ENCODE measurements at places on chromosomes 11 and 22.
A peak's percentile ranks its signal among the peaks of the same experiment; 100 is the strongest.

- DNase-seq = no peak
Observed at GRCh38 chr22:49152127-49152938, 675.3 kb downstream of the BRD1 start.

GRCh38 chr11:86124251-86125233, 55.7 kb upstream of the PICALM start:
- no peak for DNase-seq

DNA sequence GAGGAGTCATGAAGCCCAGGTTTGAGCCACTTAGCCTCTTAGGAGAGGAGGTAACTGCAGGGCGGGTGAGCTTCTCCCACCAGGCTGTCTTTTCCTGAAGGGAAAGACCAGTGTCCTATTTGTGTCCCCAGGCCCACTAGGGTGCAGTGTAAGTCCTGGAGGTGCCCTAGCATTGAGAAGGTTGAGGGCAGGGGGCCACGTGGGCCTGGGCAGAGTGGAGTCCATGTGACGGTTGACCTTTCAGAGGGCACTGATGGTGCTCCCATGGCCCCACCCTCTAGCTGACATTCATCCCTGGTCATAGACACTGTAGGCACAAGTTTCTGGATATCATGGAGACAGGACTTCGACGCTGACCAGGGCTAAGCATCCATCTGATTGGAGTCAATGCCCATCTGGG, 44.1 kb upstream of the TP53I11 start:
- DNase-seq = no peak

- no peak for DNase-seq
Observed at GRCh38 chr11:46889689-46890475, 28.5 kb downstream of the LRP4 start.

DNA sequence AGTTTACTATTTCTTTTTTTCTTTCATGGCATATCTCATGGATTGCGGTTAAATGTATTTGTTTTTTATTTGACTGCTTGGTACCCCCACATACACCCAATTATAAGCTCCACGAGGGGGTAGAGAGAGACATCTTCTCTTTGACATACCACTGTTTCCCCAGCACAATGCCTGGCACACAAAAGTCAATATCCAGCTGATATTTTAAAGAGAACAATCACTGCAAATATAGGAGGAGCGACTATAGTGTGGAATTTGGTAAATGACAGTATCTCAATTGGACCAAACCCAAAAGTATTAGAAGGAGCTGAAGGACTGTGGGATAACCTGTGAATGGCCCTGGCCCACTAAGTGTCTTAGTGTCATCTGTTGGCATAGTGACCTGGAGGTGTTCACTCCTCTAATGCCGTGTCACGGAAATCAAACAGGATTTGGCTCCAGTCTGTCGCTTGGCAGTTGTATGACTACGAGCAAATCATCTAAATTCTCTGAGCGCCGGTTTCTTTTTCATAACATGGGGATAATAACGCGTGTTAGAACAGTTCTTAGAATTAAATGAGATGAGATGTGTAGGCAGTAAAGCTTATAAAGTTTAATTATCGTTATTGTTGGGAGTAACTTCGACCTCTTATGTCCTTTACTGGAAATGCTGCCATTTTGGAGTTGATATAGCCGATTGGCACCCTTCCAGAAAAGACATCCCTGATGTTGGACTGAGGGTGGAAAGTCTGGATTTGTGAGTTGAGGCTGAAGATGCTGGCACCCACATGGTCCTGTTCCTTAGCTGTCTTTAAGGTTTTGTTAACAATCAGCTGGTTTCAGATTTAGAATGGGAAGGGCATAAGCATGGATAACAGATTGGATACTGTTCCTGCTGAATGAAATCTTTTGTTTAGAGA, 144.5 kb downstream of the DBX1 start:
- no peak for DNase-seq

DNA sequence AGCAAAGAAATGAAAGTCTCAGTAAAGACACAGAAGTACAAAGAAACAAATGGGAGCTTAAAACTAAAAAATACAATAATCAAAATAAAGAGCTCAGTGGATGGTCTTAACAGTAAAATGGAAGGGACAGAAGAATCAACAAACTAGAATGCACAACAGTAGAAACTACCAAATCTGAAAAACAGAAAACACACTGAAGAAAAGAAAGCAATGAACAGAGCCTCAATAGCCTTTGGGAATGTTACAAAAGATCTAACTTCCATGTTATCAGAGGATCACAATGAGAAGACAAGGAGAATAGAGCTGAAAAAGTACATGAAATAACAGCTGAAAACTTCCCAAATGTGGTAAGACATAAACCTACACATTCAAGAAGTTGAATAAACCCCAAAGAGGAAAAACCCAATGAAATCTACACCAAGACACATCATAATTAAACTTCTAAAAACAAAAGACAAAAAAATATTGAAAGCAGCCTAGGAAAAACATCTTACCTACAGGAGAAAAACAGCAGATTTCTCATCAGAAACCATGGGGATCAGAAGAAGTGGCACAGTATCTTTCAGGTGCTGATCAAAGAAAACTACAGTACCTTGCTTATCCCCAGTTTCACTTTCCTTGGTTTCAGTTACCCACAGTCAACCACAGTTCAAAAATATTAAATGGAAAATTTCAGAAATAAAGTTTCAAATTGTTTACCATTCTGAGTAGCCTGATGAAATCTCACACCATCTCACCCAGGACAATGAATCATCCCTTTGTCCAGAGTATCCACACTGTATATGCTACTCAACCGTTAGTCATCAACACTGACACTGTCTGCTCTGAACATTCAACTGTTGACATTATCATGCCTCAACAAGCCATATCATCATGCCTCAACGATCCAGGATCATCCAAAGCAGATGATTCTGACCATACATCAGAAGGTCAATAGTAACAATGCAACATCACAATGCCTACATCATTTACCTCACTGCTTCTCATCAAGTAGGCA, 22.2 kb downstream of the RRAS2 start:
- DNase-seq = no peak

DNA sequence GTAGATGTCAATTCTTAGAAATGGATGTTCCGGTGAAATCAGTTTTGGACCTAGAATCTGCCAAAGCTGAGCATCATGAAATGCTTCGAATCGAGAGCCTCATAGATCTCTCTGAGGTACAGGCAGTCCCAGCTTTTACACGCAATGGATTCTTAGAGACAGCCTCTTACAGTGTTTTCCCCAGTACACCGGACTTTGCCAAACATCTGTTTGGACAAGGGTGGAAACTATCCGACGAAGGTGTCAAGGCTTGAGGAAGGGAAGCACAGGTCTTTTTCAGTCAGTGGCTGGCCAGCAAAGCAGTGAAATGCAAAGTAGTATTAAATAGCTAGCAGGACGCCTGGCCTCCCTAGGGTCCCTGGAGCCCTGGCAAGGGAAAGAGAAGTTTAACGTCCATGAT, 4.9 kb downstream of the GRK3 start:
- DNase-seq = no peak

- no peak for DNase-seq
Observed at GRCh38 chr11:119739021-119739703, 10.2 kb upstream of the NECTIN1 start.

- DNase-seq = no peak
Observed at GRCh38 chr11:116948391-116948790, 111.0 kb upstream of the APOA1 start.

DNA sequence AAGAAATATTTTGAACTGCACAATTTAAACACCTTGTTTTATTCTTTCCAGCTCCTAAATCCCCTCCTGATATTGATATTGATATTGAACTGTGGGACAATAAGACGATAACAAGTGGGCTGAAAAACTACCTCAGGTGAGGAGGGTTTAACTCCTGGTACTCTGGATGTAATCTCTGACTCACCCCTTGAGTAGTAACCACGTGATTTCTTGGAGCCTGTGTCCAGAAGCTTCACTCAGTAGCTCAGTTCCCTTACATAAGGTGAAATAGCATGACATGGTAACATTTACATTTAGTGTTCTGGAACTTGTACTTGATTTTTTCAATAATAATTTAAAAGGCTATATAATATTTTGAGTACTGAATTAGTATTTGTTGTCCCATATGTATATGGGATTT, 168.0 kb downstream of the PGR start:
- DNase-seq = no peak

- no peak for DNase-seq
Observed at GRCh38 chr11:13837286-13837685, 125.2 kb upstream of the SPON1 start.

- peak; percentile 60 for DNase-seq
Observed at GRCh38 chr11:66864924-66865697, 8.2 kb downstream of the LRFN4 start.

- no peak for DNase-seq
Observed at GRCh38 chr11:78869293-78869692, 294.6 kb upstream of the NARS2 start.

DNA sequence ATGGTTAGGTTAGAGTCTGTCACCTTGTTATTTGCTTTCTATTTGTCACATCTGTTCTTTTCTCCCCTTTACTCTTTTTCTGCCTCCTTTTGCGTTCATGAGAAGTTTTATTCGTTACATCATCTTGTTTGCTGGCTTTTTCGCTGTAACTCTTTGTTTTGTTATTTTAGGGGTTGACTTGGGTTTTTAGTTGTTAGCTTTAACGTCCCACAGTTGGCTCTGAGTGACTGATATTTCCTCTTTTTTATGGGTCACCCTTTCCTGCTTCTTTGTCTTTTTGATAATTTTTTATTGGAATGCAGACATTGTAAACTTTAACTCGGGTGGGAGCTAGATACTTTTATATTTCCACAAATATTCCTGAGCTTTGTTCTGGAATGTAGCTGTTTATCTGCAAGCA, 13.3 kb upstream of the TNNT3 start:
- no peak for DNase-seq

DNA sequence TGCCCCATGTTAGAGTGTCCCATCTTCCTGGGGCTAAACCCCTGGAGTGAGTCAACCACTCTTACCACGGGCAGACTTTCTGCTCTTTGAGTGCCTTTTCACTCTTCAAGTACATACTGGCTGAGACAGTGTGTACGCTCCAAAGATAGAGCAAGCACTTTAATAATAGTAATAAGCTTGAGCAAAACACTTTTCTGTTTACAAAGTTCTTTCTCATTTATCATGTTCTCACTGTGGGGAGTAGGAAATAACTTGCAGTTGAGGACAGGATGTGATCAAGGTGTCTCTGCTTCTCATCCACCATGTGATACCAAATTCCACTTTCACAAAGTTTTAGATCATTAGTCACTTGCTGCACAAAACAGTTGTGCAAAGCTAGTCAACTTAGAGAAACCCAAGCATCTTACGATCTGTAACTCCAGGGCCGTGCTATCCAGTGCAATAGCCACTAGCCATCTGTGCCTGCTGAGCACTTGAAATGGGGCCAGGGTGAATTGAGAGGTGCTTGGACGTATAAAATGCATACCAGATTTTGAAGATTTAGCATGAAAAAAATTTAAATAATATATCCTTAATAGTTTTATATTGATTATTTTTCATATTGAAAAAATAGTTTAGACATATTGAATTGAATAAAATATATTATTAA, 135.3 kb downstream of the KIF18A start:
- no peak for DNase-seq

DNA sequence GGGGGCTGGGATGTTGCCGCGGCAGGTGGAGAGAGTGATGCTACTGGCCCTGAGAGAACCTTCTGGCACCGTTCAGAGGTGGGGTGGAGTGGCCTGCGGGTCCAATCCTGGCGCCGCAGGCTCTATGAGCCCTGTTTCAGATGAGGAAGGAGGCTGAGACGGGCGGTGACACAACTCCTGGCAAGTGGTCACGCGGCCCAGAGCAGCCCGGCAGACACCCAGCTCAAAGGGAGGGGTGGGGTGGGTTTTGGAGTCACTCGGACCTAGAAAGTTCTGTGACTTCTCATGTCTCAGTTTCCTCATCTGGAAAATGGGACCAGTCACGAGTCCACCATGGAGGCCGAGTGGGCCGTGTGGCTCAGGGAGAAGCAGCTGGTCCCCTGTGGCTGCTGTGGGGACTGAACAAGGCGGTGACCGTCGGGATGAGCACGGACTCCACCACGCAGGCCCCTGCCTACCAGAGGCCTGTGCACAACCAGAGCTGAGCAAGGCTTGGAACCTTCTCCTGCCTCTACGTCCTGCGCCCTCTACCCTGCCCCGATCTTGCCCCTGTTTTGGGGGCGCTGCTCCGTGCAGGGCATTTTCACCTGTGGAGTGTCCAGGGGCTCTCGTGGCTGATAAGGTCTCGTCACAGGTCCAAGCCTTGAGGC, 3.7 kb downstream of the TSPO start:
- no peak for DNase-seq

DNA sequence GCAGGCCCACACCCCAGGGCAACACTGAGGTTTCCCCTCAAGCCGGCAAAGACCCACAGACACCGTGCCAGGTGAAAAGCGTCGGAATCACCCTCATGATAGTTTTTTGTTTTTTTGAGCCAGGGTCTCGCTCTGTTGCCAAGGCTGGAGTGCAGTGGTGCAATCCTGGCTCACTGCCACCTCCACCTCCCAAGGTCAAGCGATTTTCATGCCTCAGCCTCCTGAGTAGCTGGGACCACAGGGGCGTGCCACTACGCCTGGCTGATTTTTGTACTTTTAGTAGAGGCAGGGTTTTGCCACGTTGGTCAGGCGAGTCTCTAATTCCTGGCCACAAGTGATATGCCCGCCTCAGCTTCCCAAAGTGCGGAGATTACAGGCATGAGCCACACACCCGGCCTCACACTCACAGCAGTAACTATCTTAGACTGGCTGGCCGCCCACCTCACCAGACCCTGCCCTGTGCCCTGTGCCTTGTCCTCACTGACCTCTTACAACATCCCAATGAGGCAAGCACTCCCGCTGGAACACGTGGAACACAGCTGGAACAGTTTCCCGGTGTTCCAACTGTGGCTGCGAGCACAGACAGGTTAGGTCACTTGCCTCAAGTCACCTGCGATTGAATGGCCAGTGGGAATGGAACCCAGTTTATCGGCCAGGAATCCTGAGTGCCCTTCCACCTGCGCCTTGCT, 21.1 kb downstream of the LRRC10B start:
- DNase-seq = no peak

- no peak for DNase-seq
Observed at GRCh38 chr11:114880442-114880841, 202.1 kb downstream of the NXPE2 start.

- DNase-seq = no peak
Observed at GRCh38 chr11:92225125-92225567, 528 bp downstream of the FAT3 start.

- no peak for DNase-seq
Observed at GRCh38 chr11:44361813-44362212, 51.9 kb upstream of the ALX4 start.

GRCh38 chr11:60230681-60231080, 12.3 kb downstream of the MS4A4E start:
- no peak for DNase-seq

- no peak for DNase-seq
Observed at GRCh38 chr11:116192509-116193210, 580.1 kb downstream of the BUD13 start.

GRCh38 chr11:92253945-92254344, 29.3 kb downstream of the FAT3 start:
- no peak for DNase-seq
